ENCODE measurements at places on chromosomes 7 and 10.

GRCh38 chr7:25098096-25099046 lies 26.7 kb downstream of the CYCS start:
- peak; percentile 58 for DNase-seq

GRCh38 chr10:124723826-124724225 lies 20.4 kb downstream of the FAM53B start:
- no peak for DNase-seq

DNA sequence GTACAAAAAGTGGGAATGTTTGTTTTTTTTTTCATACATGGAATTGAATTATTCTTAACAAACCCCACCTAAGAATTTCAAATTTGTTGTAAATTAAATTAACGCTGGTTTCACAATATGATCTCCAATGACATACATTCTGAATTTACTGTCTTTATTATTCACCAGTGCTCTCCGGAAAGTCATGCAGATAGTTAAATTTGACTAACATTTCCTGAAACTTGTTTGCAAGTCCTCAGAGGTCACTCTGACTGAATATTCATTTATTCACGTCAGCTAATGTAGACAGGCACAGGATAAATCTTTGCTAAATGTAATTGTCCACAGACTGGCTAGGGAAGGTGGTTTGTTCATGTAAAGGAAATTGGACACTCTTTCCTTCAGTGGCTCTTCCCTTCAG lies 730.4 kb downstream of the PHTF2 start:
- DNase-seq, result no peak

DNA sequence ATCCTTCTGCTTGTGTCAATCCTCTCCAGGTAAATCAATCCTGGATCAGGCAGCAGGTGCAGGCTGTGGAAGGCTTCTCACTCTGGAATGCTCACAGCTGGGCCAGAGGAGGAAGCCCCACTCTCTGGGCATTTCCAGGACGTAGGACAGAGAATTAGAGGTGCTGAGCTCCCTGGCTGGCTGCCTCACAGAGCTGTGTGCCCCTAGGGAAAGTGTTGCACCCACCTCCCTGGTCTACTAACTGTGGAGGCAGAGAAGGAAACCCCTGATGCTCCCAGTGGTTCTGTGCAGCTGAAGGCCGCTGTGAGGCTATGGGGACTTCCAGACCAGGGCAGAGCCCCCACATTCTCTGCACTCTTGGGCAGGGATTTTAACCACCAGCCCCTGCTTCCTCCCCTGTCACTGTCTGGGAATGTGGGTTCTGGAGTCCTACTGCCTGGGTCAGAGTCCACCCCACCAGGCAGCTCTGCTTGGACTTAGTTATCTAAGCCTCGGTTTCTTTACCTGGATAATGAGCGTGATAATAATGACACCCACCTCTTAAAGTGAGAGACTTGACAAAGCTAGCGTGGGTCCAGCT lies 73.5 kb upstream of the EEPD1 start:
- DNase-seq, result no peak

DNA sequence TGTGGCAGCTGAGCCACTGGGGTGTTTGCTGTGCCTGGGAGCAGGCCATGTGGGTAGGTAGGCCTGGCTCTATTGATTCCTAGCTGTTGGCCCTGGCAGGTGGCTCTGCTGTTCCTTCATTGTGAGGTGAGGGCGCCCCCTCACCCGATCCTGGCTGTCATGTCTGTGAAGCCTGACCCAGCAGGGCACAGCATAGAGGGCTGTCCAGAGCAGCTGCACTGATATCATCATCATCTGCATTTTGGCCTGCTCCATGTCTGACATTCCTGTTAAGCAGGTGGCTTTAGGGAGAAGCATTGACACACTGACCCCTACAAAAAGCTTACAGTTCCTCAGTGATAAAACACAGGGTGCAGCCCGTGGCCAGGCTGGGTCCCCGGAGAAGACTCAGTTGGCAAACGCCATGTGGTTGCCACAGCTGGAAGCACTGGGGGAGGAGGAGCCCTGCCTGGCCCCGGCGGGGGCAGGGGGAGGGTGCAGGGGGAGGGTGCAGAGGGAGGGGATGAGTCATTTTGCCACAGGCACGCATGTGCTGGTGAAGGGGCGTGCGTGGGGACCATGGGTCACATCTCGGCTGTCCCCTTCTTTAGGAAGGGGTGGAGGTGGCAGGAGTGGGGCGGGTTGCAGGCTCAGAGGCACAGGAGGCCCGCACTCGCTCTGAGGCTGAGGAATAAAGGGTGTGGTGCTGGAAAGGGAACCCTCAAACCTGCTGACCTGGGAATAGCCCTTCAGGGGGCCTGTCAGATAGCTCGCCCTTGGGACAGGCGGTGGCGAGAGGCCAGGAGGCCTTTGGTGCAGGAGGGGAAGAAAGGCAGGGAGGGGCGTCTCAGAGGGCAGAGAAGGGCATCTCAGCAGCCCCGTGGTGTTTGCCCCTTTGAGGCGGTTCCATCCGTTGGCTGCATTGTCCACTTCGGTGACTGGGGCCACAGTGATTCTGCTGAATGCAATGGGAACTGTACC lies 31.6 kb downstream of the IKZF1 start:
- DNase-seq, result peak; percentile 81

Data from MV-4-11 (cell line).